OCI-M1 (cell line): ENCODE measurements at places on chromosomes 4 and X.

DNA sequence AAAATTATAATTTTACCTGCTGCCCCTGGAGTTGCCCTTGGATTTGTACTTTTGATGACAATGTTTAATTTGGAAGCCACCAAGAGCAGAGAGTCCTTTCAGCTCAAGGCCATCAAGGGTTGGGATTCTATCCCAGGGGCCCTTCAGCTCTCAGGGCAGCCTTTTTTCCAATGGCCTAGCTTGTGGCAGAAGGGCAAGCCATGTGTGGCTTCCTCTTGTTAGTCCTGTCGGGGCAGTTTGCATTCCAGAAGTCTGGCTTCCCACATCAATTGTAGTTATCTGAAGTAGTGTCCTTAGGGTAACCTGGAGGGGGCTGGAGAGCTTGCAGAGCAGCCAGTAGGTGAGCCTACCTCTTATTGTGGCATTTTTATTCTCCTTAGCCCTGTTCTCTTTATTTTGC lies 569.4 kb downstream of the TRAM1L1 start:
- DNase-seq = no peak

DNA sequence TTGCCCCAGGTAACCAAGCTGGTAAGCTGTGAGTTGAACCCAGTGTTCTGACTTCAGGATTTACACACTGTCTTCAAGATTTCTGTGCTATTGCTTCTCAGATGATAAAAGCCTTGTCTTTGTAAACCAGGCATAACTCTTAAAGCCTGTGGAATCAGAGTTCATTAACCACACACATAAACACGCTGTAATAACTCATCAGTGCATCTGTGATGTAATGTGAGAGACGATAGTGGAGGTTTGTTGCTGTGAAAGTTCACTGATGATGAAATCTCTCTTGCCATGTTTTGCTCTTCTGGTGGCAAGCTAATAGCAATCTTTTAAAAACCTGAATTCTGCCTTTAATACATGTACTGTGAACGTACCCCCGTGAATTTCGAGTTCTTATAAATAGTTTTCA lies 41.5 kb downstream of the CLCN4 start:
- DNase-seq = no peak

- DNase-seq = no peak
These were observed 63.7 kb downstream of the MSX1 start for GRCh38 chr4:4923201-4923600.

DNA sequence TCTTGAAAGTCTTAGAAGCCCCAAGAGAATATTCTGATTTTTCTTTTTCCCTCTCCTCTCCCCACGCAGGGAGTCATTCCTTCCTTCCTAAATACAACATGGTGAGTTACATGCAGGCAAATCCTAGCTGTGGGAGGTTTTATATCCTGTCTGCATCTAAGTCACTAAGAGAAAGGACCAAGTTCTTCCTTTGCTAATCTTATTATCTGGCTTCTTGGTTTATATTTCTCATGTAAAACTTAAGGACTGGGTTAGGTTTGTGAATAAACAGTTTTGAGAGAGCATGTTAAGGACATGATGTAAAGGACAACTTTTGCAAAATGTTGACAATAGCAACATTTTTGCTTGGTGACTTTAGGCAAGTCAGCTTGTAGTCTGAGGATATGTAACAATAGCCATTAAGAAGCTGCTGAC lies 5.1 kb upstream of the CXCL9 start:
- no peak for DNase-seq

- no peak for DNase-seq
These were observed 16.5 kb downstream of the SNX25 start for GRCh38 chr4:185225940-185226339.

DNA sequence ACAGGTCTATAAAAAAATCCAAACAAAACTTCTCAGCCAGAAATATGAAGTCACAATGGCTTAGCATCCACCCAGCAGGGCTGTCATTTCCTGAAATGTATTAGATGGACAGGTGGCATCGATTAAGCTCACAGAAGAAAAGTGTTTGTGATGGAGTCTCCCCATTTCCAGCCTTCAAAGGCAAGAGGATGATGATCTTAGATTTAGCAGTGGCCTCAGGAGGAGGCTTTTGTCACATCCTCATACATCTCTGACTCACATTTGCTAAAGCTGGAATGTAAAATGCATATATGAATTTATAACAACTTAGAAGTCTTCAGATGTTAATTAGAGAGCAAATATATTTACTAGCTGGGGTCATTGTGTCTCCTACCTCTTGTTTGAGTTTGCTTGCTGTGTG lies 441.9 kb downstream of the SPRY1 start:
- no peak for DNase-seq

DNA sequence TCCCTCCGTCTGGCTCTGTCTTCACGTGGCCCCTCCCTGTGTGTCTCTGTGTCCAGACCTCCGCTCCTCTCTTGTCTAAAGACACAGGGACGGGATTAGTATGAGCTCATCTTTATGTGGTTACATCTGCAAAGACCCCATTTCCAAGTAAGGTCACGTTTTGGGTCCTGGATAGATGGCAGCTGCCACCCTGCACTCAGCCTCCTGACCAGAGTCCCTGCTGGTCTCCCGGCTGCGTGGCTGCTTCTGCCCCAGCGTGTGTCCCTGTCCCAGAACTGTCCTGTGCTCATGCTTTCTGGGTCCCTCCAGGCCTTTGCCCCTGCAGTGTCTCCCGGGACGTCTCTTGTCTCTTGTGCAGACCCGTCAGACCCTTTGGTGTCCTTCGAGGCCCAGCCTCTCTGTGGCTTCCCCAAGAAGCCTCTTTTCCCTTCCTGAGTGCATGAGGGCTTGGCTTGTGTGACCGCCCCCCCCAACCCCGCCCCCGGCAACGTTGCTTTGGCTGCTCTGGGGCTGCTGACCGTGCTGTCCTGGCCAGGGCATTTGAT lies 107.3 kb downstream of the PSAPL1 start:
- no peak for DNase-seq

- DNase-seq = no peak
These were observed 74.5 kb downstream of the RFC1 start for GRCh38 chr4:39291686-39292085.
